ENCODE measurements at places on chromosomes 1 and 21.
A peak's percentile ranks its signal among the peaks of the same experiment; 100 is the strongest.

GRCh38 chr21:34858559-34858958 is 189.8 kb downstream of the CLIC6 start:
- no peak for DNase-seq

GRCh38 chr1:218492874-218493273 is 147.7 kb downstream of the TGFB2 start:
- no peak for DNase-seq

GRCh38 chr1:119133987-119134386 is 6.5 kb downstream of the WARS2 start:
- DNase-seq: no peak

DNA sequence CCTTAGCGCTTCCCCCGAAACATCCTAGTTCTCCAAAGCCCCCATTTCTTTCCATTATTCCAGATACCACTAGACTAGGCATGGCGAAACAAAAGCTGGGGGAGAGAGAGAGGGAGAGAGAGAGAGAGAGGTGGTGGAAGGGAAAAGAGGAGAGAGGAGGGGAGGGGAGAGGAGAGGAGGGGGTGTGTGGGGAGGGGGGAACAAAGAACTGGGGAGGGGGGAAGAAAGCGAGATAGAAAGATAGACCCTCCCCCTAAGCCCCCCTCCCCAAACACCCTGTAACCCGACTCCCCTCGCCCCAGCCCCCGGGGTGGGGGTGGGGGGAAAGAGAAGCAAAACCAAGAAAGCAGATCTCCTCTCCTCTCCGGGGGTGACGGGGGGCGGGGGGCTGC is 352 bp downstream of the MEX3A start:
- no peak for DNase-seq

DNA sequence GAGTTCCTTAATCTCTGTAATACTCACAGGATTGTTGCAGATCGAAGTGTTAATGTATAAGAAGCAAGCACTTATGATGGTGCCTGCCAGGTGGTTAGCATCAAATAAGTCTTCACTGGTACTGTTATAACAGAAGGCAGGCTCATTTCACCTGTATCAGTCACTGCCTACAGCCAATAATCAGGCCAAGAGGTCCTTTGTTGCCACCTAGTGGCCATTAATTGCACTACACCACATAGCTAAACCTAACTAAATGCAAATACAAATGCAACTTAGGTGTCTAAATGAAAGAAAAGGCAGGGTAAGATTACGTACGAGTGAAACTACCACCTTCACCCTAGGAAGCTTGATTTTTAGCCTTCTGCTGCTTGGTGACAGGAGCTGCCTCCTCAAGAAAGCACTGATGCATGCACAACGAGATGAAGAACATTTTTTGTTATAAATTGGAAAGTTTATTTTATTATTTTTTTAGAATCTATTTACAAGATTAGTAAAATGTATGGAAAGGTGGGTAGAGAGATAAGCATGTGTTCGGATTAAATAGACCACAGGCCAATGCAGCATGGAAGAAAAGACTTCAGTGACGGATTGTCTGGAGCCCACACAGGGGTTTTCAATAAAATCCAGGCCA is 334.8 kb upstream of the CAMK1G start:
- DNase-seq: peak; percentile 33
